ENCODE measurements at places on chromosomes 5 and 9.

DNA sequence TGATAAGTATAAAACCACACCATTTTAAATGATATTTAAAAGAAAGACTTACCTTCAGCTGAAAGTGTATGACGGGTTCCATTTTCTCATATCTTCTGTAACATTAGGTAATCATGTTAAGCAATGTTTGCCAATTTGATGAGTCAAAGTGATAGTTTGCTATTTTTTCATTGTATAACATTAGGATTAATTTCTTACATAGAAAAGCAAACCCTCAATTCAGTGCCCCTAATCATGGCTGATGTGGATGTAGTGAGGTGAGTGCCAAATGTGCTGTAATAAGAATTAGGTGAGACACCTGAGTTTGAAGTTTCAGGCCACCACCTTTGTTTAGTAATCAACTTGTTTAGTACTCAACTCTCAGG, 68.0 kb downstream of the UNC13B start:
- no peak for DNase-seq

DNA sequence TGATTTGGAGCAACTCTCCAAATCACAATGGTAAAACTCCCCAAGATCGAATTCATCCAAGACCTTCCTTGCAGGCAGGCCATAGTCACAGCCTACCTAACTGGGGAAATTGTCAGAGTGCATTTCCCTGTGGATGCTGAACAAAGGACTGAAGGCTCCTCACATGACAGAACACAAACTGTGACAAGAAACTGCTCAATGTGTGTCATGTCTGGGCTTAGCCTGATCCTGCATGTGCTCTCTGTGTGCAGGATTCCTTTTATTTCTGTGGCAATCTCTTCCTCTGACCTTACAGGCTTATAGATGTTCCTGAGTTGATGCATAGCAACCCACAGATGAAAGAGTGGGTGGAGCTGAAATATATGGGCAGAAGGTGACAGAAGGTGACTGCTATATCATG, 465.8 kb downstream of the ICE1 start:
- DNase-seq, result no peak

- no peak for DNase-seq
Observed at GRCh38 chr5:79959407-79959806, 31.7 kb downstream of the MTX3 start.

DNA sequence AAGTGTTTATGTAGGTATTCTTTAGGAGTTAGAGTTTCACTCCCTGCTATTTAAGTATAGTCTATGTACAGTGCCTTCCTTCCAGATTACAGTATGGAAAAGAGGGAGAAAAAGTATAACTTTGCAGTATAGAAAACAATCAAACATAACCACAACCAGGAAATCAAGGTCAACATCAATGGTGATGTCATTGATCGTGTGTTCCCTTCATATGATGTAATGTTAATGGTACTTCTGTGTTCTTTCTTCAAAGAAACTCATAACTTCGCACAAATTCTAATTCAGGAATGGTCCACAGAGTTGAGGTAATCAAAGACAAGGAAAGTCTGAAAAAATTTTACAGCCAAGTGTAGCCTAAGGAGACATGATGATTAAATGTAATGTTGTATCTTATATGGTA, 961.1 kb upstream of the EDIL3 start:
- no peak for DNase-seq

DNA sequence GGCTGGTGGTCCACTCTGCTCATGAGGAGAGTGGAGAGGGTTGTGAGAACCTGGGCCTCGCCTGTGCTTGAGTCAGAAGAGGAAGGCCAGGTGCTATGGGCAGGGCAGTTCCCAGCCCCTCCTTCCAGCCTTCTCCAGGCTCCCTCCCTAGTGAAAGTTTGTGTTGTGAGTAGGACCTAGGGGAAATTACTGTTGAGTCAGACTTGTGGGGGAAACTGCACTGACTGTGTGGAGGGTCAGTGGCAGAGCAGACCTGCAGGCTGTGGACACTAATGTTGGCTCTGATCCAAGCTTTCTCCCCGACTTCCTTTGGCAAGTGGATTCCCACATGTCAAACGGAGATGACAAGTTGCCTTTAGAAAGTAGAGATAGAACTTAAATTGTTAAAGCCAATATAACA, 102.6 kb downstream of the ARHGAP26 start:
- DNase-seq, result no peak

GRCh38 chr5:108006791-108007190, 336.1 kb upstream of the EFNA5 start:
- DNase-seq, result no peak

DNA sequence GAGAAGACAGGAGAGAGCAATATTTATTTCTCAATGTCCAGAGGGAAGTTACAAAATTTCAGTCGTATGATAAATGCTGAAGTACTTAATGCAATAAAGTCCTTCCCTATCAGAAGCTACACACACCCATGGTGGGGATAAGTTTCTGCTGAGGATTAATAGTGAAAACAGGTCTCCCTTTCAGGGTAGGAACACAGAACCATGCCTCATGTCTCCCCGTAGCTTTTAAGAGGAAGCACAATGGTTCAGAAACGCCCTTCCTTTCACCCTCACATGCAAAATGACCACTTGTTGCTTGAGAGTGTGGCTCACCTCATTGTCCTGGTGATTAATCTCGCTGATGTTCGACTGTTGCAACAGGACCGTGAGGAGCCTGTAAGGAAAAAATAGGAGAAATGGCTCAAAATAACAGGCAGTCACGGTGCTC, 73.6 kb downstream of the ANKRD55 start:
- no peak for DNase-seq

- DNase-seq, result no peak
Observed at GRCh38 chr9:120876842-120877240, at the start of gene PHF19. Gene PHF19 (minus strand): TSS chr9:120877188. CDS start chr9:120874741, 2,447 bp downstream.

- DNase-seq, result no peak
Observed at GRCh38 chr5:59759600-59760351, 133.8 kb downstream of the PDE4D start.

DNA sequence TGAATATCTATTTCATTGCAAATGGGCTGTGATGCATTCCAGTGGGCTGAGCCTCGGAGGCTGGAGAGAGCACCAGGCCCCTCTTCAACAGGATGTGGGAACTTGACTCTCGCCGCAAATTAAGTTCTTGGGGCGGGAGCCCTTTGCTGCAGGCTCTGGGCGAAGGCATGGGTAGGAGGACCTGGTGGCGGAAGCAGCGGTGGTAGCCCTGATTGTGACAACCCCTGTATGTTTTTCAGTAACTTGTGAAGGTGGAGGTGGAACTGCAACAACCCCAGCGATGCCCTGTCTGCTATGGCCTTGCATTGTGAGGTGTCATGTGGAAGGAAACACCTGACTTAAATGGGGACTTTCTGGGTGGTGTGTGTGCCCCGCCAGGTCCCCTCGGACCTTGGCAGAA, 9.4 kb downstream of the FYB1 start:
- peak; percentile 56 for DNase-seq

- no peak for DNase-seq
Observed at GRCh38 chr5:137575847-137576246, 76.7 kb upstream of the SPOCK1 start.

- DNase-seq, result no peak
Observed at GRCh38 chr5:10708189-10708944, 52.7 kb downstream of the DAP start.

GRCh38 chr5:88952996-88953643, 70.1 kb upstream of the MEF2C start:
- no peak for DNase-seq

GRCh38 chr9:100759215-100759614, 181.3 kb downstream of the CAVIN4 start:
- no peak for DNase-seq

- no peak for DNase-seq
Observed at GRCh38 chr5:142920849-142921612, 150.9 kb downstream of the ARHGAP26 start.

DNA sequence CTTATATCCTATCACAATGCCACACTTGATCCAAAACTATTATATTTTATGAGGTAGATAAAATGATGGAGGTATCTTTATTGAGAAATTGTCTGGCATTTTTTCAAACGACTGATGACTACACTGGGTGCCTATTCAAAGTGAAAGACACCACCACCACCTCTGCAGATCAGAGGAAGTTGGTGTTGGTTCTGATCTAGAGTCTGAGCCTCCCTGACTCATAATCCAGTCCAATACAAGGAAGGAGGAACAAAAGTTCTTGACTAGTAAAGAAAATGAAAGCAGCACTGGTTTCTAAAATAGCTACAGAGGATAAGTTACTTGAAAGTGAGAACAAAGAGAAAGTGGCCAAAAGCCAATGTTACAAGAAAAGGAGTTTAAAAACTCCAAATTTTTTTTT, 139.9 kb downstream of the RFX3 start:
- DNase-seq, result no peak

GRCh38 chr5:58199087-58199486, 260.8 kb downstream of the PLK2 start:
- no peak for DNase-seq

DNA sequence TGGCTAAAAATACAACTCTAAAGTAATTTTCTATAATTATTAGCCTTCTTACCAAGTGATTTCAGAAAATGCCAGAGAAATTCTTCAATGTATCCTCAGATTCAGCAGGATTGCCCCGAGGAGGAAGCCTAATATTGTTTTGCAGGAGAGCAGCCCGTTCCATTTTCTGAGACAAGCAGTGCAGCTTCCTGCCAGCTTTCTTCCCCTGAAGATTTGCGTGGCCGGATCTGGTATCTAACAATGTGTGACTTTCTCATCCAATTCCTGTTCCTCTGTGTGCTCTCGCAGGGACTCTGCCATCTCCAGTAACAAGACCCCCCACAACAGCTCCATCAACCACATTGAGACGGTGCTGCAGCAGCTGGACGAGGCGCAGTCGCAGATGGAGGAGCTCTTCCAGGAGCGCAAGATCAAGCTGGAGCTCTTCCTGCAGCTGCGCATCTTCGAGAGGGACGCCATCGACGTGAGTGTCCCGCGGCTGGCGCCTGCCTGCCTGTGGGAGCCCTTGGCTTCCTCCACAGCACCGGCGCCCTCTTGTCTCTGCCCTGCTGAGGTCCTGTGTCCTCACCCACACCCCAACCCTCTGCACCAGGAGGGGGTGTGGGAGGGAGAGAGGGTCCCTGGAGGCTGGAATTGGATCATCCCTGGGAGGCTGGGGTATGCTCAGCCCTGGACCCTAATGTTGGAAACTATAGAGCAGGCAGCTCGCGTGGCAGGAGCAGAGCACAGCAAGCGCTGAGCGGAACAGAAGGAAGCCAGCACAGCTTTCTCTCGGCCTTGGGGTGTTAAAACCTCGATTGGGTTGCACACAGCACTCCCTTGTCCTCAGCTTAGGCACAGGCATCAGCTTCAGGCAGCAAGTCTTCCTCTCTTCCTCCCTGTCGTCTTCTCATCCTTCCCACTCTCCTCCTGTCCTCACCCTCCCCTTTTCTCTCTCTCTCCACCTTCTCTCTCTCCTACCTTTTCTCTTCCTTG, 216.2 kb downstream of the TRIO start:
- no peak for DNase-seq

DNA sequence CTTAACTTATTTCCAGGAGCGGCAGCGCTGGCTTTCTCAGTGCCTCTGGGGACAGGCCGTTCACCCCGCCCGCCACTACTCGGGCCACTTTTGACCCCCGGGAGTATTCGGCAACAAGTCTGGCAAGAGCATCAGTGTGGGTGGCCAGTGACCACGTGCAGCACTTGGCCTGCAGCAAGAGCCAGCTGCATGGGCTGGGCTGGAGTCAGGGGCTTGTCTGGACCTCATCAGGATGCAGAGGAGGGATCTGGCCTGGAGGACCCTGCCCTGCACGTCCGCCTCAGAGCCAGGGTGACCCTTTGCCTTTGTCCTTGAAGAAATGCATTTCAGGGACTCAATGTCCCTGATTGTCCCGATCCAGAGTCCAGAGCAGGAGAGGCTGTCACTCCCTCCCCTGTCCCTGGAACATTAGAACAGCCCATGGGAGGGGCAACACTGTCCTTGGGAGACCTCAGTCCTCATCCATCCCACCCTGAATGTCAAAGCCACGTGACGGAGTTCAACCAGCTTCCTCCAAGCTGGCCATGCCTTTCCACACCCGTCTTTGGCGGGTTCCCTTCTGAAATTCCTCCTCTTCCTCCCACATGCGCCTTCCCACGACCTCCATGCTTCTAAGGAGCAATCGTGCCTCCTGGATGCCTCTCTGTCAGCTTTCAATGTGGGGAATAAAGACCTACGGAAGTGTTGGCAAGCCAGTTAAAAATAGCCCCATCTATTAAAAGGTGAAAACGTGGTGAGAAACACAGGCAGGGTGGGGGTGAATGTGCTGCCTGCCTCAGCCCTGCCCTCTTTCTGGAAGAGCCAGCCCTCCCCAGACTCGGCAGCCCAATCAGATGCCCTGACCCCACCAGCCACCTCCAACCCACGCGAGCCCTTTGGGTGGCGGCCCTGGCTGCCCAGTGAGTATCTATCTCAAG, 99.0 kb downstream of the OLFM1 start:
- no peak for DNase-seq

GRCh38 chr9:129613520-129614175, 7.3 kb downstream of the C9orf50 start:
- DNase-seq, result no peak

DNA sequence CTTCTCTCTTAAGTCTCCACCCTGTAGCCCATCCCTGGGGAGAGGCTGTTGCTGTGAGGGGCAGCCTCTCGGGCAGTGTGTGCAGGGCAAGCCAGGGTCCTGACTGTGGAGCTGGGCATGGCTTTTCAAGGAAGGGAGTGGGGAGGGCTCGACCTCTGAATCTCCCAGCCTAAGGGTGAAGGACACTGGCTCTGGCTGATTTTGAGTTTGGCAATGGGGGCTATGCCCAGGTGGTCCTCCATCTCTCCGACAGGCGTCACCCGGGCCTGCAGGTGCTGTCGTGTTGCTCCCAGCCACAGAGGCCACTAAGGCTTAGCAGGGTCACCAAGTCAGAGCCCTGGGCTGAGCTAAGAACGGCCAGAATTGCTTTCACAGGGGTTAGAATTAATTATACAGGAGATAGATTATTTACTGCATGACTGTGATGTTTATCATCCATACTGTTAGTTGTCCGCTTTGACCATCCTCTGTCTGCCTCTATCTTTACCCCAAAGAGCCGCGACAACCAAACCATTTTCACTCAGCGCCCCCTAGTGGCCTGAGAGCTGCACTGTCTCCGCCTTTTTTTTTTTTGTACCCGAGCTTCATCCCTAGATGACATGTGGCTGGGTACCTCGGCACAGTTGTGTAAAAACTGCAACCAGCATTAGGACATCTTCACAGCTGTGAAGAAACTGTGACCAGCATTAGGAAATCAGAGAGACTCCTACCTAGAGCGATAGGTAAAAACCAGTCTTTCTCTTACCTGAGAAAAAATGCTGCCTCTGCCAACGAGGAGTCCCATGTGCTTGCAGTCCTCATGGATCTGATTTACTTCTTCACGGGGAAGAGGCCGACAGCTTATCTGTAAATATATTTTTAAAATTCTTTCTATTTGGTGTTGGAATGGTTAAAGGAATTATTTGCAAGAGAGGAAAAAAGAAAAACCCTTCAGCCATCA, 44.5 kb downstream of the AGXT2 start:
- DNase-seq, result peak; percentile 1

DNA sequence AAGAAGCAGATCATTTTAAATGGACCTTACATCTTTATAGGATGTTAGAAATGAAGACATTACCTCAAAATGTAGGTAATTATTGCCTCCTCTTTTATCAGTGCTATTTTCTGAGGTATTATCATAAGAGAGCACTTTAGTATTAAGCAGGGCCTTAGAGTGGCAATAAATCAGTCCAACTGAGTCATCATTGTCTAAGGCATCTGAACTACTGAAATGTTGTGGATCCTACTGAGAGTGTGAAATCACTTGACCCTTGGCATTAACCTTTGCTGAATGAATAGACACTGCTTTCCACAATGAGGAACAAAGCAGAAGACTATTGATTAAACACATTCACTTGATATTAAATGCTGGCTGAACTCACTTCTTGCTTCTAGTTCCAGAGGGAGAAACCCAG, 224.6 kb upstream of the ARRDC3 start:
- DNase-seq, result no peak

GRCh38 chr5:158406884-158407823, 548.2 kb upstream of the CLINT1 start:
- no peak for DNase-seq
